ENCODE measurements at places on chromosomes 3 and 15. TPM values are rescaled to one million over a fixed set of nuclear protein-coding genes. Genes with fewer than 3 reads are reported as not detected.

Gene ISLR2
- not detected for total RNA-seq

Gene RLBP1
- total RNA-seq: not detected

Gene GOLGA8T
- total RNA-seq: not detected

Gene ENTPD3
- not detected for total RNA-seq

Gene ZMYND10
- 1.4 TPM for total RNA-seq

Gene IGDCC3
- not detected for total RNA-seq

Gene SPTBN5
- total RNA-seq: 0.11 TPM

Gene ATP13A5
- total RNA-seq: not detected

Gene SACM1L
- total RNA-seq: 61.8 TPM

Gene ATP10A
- not detected for total RNA-seq

Gene ISLR
- not detected for total RNA-seq

Gene SPINK8
- total RNA-seq: not detected

Gene ADCY5
- total RNA-seq: not detected

Gene ERC2
- 3.7 TPM for total RNA-seq
